Activated CD4-positive, alpha-beta T cell treated with anti-CD3 and anti-CD28 coated beads, Interleukin-2, Interleukin-4, amounts not matched to agents 100 ng/mL and 50 ng/mL, durations not matched to agents 16 hours and 8 hours (primary cell): ENCODE measurements at places on chromosomes 3 and 15.

DNA sequence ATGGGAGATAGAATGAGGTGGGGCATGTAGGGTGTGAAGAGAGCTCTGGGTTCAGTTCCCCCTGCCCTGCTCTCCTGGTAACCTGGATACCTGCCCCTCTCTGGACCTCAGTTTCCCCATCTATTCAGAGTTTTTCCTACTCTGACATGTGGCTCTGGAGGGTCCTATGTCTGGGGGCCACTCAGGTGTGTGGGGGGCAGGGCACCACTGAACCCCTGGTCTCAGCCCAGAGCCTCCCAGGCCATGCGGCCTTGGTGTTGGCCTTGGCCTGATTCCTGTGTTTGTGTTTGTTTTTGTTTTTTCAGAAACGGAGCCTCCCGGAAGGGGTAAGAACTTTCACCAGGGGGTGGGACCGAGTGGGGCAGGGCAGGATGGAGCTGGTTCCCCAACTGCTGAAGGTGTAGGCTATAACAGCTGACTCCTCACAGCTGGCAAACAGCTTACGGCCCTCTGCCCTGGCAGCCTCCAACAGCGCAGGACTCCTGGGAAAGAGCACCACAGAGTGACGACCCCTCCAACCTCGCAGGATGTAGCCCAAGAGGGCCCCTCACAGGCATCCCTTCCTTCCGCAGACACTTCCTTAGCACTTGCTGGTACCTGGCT lies 803 bp downstream of the ITIH3 start:
- no peak for DNase-seq

- DNase-seq: no peak
These were observed 113.7 kb downstream of the LRIG1 start for GRCh38 chr3:66386925-66387650.

GRCh38 chr15:64013179-64014062 lies 32.9 kb downstream of the DAPK2 start:
- DNase-seq: peak; percentile 30

GRCh38 chr3:16335772-16336645 lies 71.0 kb downstream of the OXNAD1 start:
- DNase-seq: no peak

DNA sequence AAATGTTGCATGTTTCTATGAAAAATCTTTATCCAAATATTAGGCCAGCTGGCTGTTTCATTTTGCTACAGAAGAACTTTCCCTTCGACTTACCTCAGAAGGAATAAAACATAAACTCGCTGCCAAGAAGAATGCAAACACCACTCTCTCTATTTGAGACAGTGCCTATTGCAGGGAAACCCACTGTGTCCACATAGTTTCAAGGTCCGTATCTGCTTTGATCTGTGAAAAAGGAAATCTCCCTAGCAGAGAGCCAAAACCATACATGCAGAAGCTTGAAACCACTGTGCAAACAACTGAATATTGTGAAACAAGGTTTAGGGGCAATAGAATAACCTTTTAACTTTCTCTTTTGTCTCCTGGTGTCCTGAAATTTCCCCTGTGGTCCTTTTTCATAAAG lies 35.0 kb upstream of the CAPN7 start:
- no peak for DNase-seq

GRCh38 chr3:176814285-176814684 lies 383.0 kb downstream of the TBL1XR1 start:
- DNase-seq: peak; percentile 27

DNA sequence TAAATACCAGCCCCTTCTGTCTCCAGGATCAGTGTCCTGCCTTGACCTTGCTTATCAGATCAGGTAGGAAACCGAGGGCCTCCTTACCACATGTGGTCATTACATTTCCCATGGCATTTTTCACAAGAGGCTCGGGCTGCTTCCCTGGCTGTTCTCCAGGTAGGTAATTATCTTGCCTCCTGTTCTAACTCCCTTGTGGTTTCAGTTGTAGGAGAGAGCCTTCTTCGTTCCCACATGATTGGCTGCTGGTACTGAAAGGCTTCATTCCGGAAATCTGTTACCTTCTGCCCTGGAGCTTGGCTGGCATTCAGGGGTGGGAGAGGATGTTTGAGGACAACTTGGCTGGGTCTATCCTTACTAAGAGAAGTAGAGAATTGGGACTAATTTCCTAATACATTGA lies 46.8 kb upstream of the RORA start:
- DNase-seq: no peak

DNA sequence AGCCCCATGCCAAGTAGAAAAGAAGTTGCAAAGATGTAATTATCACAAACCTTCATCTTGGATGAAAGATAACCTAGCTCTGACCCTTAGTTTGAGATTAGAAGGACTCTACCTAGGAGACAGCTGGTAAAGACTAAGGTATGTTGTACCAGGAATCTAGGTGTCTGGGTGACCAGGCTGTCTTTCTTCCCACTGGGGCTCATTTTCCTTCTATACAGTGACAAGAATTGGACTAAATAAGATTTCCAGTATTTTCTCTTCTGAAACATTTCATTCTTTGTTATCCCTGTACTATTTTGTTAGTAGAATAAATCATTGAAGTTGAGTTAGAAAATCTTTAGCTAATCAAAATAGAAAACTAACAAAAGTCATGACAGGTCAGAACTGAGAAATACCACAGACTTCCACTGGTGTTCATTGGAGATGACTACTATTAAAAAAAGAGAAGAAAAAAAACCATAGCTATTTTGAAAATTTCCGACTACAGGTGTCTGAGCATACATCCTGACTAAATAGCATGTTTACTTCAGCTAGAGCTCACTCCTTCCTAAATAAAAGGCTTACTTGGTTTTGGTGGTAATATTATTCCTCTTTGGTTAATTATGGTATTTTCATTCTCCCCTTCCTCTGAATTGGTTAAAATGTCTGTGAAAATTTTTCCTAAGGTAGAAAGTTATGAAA lies 10.1 kb downstream of the TGFBR2 start:
- DNase-seq: no peak

- DNase-seq: no peak
These were observed 6.2 kb downstream of the MELTF start for GRCh38 chr3:197023241-197023997.

DNA sequence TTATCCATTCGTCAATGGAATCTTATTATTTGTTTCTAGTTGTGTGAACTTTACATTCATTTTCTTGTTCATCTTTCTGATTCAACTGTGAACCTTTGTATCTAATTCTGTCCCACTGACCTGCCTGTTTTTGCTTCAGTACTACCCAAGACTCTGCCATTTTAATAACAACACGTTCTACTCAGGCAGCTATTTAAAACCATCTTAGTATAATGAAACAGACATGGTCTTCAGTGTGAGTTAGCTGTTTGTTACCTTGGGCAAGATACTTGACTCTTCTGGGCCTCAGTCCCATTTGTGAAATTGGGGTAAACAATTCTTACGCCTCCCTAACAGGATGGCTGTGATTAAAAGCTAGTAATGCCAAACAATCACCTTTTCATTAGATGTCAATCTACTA lies 1.6 kb downstream of the BTBD1 start:
- DNase-seq: no peak

GRCh38 chr3:42906848-42907183 lies 874 bp downstream of the ZNF662 start:
- no peak for DNase-seq
